ENCODE measurements at places on chromosomes 16 and 17. TPM values are rescaled to one million over a fixed set of nuclear protein-coding genes. Genes with fewer than 3 reads are reported as not detected.

MAPK7 gene
- total RNA-seq = 39.5 TPM

ABCC11 gene
- total RNA-seq = 0.09 TPM

NPIPA7 gene
- total RNA-seq = 6.6 TPM

BCAR1 gene
- total RNA-seq = 64.0 TPM

HS3ST6 gene
- total RNA-seq = not detected

Data from neural crest cell (in vitro differentiated cells).